ENCODE measurements at places on chromosomes 12 and 14.

- no peak for DNase-seq
Observed at GRCh38 chr12:39824505-39825212, 205.1 kb upstream of the ABCD2 start.

DNA sequence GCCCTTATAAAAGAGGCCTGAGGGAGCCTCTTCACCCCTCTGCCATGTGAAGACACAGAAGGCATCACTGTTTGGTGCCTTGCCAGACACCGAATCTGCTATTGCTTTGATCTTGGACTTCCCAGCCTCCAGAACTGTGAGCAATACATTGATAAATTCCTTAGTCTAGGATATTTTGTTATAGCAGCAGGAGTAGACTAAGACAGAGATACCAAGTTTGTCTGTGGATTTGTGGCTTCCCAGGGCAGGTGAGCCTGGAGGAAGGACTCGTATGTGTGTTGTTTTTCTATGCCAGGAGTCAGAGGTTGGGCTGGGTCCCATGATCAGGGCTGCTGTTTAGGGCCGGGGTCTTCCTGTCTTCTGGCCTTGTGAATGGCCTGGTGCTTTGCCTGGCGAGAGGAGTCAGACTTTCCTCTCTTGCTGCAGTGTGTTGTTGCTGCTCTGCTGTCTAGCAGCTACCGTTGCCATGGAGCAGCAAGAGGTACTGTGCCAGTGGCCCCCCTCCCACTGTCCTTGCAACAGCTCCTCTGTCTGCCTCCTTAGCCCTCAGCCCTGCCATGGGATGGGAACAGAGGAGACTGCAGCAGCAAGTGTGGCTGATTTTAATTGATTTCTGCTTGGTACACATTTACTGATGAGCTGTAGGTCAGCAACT lies 111.2 kb downstream of the CHST11 start:
- DNase-seq: peak; percentile 38

GRCh38 chr14:77290705-77291104 lies 19.7 kb upstream of the NGB start:
- DNase-seq: no peak

- peak; percentile 90 for DNase-seq
Observed at GRCh38 chr14:96090441-96091148, 51.4 kb downstream of the C14orf132 start.

GRCh38 chr14:78007160-78007559 lies 163.0 kb upstream of the NRXN3 start:
- no peak for DNase-seq

GRCh38 chr14:55892906-55893305 lies 225.3 kb upstream of the PELI2 start:
- DNase-seq: no peak

DNA sequence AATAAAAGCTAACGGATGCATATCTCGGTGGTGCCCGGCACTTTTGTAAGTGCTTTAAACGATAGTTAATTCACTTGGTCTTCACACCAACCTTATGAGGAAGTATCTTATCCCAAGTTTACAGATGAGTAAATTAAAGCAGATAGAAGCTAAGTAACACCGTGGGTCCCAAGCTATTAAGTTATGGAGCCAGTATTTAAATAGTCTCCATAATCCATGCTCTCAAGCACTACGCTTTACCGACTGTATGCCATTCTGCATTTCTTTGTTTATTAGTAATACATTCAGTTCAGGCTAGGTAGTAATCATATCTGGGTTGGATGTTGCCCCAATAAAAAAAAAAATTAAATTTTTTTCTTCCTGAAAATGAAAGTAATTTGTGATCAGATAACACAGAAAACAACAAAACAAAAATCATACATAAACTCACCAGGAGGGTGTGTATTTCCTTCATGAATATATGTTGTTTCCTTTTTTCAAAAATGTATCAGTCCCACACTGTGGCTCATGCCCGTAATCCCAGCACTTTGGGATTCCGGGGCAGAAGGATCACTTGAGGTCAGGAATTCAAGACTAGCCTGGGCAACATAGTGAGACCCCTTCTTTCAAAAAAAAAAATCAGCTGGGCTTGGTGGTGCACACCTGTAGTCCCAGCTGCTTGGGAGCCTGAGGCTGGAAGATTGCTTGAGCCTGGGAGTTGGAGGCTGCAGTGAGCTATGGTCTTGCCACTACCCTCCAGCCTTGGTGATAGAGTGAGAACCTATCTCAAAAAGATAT lies 1.4 kb upstream of the M6PR start:
- DNase-seq: no peak

GRCh38 chr12:53558631-53559030 lies 51.3 kb upstream of the NPFF start:
- DNase-seq: no peak

GRCh38 chr12:22588817-22589216 lies 36.2 kb upstream of the ETNK1 start:
- no peak for DNase-seq

- DNase-seq: no peak
Observed at GRCh38 chr14:64998455-64998931, 11.8 kb downstream of the FNTB start.

DNA sequence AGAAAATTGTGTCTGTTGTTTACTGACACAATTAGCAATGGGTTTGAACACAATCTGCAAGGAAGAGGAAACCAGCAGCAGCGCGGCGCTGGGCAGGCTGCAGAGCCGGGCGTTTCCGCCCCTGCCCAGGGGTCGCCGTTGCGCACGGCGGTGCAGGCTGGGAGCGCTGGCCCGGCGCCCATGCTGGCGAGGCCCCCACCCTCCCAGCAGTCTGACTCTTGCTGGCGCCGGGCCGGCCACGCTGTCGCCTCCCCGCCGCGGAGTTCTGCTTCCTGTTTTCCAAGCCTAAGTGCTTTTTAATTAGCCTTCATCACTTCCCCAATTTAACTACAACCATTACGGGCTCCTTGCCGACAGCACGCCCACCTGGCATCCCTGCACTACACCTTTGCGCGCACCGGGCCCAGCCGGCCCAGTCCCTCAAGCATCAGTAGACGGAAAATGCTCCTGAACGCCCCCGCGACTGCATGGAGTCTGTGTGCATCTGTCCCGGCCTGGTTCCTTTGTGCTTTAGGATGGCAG lies 212.1 kb downstream of the GXYLT1 start:
- peak; percentile 95 for DNase-seq

- no peak for DNase-seq
Observed at GRCh38 chr12:52458861-52459260, 6.9 kb upstream of the KRT6B start.

DNA sequence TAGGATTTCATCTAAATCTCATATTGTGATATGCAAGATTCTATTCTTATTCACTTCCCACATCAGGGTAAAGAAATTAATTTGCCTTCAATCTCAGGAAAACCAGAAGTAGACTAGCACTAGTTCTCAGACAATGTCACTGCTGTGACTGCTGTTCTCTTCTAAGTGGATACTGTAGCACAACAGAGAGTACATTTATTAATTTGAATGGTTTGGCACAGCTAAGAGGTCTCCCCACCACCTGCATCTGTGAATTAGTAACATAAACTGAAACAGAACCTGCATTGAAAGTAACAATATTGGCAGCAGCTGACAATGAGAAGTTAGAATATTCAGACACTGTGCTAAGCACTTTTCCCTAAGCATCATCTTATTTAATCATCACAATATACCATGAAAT lies 253.1 kb downstream of the PDZRN4 start:
- DNase-seq: no peak

- no peak for DNase-seq
Observed at GRCh38 chr12:29164477-29165393, 15.7 kb downstream of the FAR2 start.

- DNase-seq: no peak
Observed at GRCh38 chr14:72084935-72085334, 152.7 kb downstream of the RGS6 start.

GRCh38 chr14:36070031-36070719 lies 106.3 kb downstream of the PTCSC3 start:
- DNase-seq: peak; percentile 46

DNA sequence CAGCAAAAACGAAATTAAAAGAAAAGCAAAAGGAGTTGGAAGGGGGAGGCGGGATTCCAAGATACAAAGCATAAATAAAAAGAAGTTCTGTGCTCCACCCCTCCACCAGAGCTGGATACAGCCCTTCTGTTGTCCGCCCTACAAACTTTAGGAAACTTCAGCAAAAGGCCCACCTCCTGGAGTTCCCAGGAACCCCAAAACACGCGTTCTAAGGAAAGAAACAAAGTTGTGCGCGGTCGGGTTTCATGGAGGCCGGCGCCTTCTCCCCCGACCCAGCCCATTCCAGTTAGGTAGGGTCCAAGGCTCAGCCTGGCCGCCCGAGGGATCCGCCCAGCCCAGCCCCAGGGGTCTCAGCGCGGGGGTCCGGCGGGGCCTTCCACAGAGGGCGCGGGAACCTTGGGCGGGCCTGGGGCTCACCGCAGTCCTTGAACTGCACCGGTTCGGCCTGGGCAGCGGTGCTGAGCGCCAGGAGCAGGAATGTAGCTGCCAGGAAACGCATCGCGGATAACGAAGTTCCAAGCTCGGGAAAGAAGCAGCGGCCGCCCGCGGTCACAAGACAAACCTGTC lies at the start of gene NPC2:
Gene NPC2 (minus strand): TSS at position 530 of the 567 bp plus-strand sequence. CDS start 31 bp downstream, at position 499.
- no peak for DNase-seq

DNA sequence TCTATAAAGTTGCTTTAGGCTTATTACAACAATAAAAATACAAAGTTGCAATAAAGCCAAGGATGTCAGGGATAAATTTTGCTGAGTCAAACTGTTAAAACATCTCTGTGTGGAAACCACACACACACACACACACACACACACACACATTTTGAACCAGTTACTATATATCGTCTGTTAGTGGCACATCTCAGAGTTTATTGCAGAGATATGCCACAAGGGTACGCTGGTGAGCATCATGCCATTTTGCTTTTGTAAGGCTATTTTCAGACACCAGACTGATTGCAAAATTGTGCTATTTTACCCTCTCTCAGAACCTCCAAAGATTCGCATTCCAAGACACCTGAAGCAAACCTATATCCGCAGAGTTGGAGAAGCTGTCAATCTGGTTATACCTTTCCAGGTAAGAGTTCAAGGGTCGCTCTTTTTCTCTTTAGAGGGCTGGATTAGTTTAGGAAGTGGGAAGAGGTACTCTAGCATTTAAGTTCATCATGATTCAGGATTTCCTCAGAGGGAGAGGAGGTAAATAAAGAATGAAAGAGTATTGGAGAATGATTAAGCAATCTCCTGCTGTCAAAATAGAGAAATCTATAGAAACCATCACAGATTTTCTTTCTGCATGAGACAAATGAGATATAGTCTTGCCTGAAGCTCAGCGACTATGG lies 27.3 kb upstream of the CHPT1 start:
- DNase-seq: no peak

GRCh38 chr12:132302466-132303358 lies 26.7 kb downstream of the GALNT9 start:
- DNase-seq: peak; percentile 52

DNA sequence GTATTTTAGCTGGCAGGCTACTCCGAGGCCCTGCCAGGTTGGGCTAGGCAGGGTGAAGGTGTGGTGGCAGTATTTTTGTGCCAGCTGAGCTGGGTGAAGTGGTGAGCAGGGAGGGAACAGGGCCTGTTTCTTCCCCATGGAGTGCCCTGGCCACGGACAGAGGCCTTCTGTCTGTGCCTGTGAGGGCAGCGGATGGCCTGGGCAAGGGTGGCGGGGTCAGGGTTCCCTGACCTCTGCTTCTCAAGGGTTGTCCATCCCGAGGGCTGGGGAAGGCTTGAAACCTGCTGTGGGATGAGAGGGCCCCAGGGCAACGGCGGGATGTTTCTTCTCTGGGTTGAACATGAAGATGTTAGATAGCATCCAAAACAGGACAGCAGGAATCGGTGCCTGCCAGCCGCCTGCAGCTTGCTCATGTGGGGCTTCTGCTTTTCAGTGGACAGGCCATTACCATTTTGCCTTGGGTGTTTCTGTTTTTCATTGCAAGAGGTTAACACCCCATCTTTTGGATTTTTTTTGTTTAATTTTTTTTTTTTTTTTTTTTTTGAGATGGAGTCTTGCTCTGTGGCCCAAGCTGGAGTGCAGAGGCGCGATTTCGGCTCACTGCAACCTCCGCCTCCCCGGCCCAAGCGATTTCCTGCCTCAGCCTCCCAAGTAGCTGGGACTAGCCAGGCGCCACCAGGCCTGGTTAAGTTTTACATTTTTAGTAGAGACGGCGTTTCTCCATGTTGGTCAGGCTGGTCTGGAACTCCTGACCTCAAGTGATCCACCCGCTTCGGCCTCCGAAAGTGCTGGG lies 3.3 kb downstream of the MTA1 start:
- peak; percentile 50 for DNase-seq

GRCh38 chr12:88665071-88665470 lies 84.8 kb upstream of the KITLG start:
- no peak for DNase-seq

DNA sequence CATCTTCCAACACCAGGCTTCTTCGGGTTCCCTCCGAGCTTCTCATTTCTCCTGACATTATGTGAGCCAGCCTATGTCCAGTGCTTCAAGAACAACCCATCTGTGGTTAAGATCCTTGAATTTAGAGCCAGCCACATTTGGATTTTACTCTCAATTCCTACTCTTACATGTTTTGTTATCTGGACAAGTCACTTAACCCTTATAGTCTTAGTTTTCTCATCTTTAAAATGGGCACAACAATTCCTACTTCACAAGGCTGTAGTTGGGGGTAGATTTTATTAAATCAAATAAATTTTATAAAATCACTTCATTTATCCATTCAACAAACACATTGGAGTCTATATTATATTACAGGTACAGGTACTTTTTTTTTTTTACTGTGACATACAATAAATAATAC lies 105.5 kb upstream of the SLC38A2 start:
- no peak for DNase-seq

GRCh38 chr12:100154474-100155247 lies 12.0 kb upstream of the BLTP3B start:
- DNase-seq: peak; percentile 77

GRCh38 chr12:103268831-103269514 lies 226.8 kb downstream of the C12orf42 start:
- no peak for DNase-seq

DNA sequence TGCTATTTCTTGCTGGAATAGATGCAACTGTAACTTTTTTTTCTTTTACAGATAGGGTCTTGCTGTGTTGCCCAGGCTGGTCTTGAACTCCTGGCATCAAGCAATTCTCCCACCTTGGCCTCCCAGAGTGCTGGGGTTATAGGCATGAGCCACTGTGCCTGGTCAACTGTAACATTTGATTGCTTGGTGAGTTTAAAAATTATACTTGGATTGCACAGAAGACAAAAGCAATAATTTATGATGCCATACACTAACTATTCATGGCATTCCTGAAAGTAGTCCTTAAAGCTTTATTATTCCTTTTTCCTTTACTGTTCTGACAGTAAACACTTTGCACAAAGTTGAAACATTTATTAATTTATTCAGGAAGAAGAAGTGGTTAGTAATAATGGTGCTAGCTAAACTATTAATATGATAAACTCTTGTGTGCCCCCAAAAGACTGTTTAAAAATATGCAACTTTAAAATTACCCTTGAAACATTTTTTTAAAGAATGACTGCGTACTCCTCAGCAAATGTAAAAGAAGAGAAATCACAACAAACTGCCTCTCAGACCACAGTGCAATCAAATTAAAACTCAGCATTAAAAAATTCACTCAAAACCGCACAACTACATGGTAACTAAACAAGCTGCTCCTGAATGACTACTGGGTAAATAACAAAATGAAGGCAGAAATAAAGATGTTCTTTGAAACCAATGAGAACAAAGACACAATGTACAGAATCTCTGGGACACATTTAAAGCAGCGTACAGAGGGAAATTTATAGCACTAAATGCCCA lies 8.3 kb downstream of the PTPRB start:
- DNase-seq: no peak

- no peak for DNase-seq
Observed at GRCh38 chr12:54598970-54599369, 10.5 kb upstream of the PPP1R1A start.

All from right cardiac atrium (tissue), 5 donors.